ENCODE measurements at places on chromosomes 12 and 14.

DNA sequence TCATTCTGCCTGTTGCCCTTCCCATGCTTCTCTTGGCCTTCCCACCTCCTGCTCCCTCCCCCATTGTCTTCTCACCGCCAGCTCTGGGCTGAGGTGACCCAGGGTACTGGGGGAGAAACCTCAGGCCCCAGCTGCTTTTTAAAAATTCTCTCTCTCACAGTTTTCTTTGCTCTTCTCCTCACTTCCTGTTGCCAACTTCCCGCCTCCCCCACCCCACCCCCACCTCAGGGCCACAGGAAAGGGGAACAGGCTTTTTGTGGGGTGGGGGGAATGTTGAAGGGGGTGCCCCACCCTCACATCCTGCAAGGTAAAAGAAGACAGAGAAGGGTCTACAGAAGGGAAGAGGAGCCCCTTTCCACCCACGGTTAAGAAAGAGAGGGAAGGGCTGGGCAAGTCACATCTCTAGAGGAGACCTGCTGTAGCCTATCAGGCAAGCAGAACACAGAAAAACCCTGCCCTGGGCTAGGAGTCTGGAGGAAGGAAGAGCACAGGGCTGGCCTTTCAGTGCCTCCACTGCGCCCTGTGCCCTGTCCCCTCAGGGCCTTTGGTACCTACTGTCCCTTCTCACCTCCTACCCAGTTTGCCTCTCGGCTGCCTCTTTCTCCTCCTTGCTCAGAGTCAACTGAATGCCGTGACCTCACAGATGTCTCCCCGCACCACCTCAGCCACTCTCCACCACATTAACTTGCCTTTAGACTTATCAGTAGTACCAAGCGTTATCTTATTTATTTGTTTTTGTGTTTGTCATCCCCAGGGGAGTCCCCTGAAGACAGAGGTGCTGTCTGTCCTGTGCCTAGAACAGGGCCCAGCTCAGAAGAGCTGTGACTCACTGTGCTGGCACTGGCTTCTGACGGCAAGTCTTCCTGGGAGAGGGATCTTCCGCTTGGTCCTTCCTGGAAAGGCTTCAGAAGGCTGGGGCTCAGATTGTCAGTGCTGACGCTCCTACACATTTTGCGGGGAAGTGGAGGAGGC, 1.7 kb downstream of the ARHGAP9 start:
- DNase-seq, result no peak

DNA sequence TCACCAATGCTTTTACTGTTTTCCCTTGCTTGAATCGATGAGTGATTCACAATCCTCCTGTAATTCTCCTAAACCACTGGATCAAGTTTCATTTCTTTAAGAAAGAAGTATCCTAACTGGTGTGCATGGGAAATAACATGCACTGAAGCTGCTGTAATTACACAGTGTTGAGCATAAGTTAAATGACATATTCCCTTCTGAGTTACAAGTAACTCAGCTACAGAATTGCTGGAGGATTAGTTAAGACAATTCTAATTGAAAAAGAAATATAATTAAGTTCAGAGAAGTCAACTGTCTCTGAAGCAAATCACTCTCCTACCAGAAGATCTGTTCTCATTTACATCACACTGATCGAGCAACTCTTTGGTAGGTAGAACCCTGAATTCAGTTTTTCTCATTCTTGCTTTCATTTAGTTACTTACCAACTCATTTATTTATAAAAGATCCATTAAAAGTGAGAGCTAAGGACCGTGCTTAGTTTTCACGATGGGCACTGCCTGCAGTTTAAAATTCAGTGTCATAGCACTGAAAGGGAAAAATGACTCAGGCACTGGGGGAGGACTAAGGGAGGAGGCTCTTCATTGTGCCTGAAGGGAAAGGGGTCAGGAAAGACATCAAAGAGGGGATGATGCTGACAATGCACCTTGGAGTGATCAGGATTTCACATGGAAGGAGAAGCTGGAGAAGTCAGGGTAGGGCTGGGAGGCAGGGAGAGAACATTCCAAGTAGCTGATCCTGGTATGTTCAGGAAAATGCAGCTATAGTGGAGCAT, 327.2 kb downstream of the EMP1 start:
- no peak for DNase-seq

DNA sequence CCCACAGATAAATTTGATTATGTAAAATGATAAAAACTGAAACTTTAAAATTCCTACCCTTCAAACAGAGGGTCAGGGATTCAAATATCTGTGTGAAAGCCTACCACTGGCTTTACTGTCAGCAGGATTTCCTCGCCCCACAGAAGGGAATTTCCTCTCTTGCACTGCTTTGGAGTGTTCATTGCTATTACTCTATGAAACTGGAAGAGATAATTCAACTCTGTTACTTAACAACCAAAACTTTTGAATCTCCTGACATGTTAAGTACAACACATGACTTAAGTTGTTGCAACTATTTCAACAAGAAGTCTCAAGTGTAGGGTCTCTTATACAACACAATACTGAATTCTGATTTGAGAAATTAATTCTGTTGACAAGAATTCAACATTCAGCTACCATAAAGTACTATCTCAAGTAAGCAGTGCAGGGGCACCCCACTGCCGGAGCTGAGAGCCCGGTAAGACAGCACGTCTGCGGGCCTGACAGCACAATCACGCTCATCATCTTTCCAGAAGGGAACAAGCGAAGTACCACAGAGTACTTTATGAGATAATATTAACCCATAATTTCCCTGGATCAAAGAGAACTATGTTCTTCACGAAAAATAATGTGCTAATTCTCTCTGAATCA, 22.9 kb downstream of the DICER1 start:
- peak; percentile 33 for DNase-seq

GRCh38 chr12:68639396-68639767, 28.7 kb downstream of the RAP1B start:
- DNase-seq, result no peak

GRCh38 chr14:88975043-88975830, 150.8 kb downstream of the TTC8 start:
- no peak for DNase-seq

DNA sequence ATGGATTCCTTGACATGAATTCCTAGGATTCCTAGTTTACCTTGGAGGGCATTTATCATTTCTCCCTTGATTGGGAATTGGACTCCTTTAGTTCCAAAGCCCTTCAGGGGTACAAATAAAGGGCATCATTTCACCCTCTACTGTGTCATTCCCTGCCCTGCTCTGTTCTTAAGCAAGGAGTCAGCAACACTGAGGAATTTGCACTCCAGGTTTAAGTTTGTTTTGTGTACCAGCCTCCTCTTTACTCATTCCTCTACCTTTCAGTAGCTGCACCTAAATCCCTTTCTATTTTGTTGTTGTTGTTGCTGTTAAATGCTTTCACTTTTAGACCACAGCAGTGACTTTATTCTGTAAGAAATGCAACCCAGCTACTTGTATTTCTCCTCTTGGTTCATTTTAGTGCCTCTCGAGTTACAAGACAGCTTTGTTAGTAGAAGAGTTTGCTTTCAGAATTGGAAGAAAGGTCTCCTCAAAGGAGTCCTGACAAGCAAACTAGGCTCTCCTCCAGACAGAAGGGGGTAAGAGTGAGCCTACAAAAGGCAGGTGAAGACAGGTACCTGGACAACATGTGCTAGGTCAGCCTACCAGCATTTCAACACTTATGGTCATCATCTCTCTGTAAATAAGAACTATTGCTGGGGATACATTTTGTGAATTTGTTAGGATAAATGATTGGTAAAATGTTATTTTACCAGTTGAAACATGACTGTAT, 90.0 kb downstream of the RMST start:
- no peak for DNase-seq

DNA sequence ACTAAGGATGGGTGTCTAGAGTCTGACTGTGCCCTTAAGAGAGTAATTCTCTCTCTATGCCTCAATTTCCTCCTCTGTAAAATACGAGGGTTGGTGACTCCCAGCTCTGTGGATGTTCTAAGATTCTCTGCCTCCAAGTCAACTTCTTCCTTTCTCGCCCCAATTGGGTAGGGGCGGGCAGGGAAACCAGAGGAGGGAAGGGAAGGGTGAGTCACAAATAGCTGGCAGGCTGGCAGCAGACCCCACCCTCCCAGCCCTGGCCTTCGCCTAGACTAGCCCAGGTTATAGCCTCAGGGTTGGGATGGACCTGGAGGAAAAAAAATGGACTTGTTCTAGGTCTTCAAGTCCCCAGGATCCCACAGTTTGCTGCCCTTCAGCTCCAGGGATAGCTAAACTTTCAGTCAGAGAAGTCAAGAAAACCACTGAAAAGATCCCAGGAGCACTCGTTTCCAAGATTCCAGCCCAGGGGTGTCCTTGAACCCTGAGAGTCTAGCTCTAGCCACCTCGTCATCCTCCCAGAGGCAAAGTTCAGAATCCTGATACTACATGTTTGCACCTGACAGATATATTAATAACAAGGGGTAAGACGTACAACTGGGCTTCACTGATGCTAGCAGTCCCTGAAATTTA, 2.3 kb downstream of the DGKA start:
- no peak for DNase-seq

- no peak for DNase-seq
Measured at GRCh38 chr14:99537399-99537798, 56.2 kb downstream of the CCNK start.

GRCh38 chr14:97329701-97330100, 532.5 kb downstream of the VRK1 start:
- DNase-seq, result no peak

DNA sequence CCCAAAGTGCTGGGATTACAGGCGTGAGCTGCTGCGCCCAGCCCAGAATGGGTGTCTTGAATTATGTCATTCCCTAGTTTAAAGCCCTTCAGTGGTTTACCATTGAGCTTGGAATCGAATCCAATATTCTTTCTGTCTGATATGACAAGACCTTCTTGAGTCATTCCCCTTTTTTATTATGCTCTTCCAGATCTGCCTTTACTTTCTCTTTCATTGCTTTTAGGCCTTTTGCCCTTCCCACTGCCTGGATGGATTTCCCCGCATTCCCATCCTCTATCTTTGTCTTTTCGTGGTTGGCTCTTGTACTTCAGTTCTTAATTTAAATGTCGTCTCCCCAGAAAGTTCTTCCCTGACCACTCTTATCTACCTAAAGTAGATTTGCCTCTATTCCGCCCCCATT, 1.6 kb downstream of the TRAFD1 start:
- DNase-seq, result no peak

GRCh38 chr14:87449016-87449415, 544.0 kb downstream of the GALC start:
- DNase-seq, result no peak
